ENCODE measurements at places on chromosomes 12 and 14.

- no peak for DNase-seq
Measured at GRCh38 chr12:52629281-52630007, 11.1 kb upstream of the KRT73 start.

DNA sequence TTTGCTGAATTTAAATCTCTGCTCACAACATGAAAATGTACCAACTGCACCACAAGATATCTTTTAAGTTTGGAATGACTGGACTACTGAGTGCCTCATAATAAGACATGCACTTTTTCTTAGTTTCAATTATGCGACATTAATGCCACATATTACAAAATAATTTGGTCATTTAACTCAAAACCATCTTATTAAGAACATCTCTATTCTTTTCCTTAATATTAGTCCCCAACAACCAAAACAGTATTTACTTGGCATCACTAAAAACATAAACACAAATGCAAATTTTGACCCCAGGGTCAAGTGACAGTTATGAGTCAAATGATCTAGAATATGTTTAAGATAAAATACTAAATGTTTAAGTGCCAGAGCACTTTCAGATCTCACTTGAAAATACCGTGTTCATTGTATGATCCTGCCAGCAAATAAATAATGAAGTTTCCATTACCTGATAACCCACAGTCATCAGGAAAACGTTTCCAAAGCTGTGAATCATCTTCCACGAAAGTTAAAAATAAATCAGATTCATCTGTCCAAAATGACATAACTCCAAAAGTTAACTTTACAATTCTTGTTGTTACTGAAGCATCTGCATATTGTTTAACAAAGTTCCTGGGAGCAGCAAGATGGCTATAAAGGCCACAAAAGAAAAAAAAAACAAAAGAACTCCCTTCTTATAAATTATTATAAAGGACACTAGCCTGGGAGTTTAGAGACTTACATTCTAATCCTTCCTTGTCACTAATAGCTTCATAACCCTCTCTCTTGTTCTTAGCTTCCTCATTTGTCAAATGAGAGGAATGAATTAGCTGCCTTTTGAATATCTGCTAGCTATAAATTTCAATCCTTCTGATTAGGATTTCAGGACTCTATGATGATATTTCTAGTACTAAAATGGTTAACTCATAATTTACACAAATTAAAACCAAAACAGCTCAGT is 30.5 kb upstream of the AP4S1 start:
- no peak for DNase-seq

DNA sequence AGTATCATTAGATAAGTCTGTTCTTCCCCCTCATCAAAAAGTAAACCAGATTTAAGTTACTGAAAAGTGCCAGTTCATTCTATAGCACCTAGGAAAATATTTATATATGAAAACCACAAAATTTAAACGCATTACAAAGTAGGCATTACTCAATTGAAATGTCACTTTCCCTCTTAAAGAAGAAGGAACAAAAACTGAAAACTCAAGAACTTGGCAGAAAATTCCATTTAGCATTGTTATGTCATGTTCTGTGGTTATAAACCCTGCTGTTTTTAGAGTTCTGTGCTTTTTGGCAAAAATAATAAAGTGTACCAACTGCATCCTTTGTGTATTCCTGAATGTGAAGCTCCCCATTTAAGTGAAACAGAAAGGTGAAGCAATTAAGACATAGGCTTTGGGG is 3.6 kb downstream of the FGD4 start:
- DNase-seq = no peak

DNA sequence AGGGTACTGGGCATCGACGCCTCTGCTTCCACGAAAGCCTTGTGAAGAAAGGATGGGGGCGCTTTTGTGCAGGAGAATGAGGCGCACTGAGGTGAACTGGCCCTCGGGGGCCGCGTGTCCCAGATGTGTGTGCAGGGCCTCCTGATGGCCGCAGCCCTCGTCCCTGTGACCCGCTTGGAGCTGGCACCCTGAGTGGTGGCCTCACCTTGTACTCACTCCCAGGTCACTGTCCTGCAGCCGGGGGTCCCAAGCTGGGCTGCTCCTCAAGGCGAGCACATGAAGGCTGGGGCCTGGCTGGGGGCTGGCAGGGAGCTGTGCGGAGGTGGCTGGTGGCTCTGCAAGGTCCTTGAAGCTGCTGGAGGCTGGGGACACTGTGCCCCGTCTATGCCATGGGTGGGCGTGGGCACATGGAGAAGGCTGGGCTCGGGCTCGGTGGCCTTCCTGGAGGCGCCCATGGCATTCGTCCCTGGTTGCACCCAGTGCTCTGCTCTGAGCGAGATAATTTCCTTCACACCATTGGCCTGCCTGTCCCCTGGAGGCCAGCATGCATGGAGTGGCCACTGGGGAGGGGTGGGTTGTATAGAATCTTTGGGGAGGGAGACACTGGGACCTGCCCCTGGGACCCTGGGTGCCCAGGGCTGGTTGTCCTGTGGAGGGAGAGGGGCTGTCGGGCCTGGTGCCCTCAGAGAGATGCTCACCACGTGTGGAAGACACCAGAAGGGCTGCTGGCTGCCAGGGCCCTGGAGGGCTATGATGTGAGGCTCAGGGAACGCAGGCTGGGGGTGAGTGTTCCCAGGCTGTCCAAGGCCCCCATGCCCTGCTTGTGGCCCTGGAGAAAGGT is 79.3 kb downstream of the TMEM121 start:
- DNase-seq = no peak

GRCh38 chr12:116892349-116893140 is 11.3 kb upstream of the HRK start:
- no peak for DNase-seq

DNA sequence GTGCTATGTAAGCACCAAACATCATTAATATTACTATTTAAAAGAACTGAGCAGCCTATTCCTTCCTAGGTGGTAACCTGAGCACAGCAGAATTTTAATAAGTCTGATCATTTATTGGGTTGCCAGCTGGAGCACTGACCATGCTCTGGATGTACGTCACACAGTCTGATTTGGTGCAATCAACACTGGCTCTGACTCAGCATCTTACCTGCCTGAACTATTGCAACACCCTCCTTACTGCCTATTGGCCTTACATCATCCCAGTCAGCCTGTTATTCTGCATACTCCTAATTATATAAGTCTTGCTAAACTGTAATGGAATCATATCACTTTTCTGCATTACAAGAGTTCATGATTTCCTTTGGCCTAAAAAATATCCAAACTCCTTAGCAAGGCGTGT is 149.7 kb downstream of the PTPRO start:
- DNase-seq = no peak

GRCh38 chr12:57737467-57738460 is 778 bp downstream of the AGAP2 start:
- DNase-seq = no peak

DNA sequence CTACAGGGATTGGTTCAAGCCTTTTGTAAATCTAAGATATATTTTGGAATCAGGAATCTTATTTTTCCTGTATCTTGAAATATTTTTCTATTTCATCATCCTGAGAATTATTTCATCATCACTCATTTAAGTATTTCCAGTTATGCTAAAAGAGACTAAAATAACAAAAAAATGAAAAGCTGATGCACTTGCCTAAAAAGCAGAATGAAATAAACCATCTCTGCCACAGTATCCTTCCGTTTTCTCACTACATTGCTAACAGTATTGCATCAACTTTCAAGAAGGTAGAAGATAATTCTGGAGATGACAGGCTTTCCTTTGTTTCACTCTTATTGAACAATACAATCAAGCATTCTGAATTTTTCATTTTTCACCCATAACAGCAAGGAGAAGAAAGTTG is 31.1 kb upstream of the EIF5 start:
- no peak for DNase-seq

DNA sequence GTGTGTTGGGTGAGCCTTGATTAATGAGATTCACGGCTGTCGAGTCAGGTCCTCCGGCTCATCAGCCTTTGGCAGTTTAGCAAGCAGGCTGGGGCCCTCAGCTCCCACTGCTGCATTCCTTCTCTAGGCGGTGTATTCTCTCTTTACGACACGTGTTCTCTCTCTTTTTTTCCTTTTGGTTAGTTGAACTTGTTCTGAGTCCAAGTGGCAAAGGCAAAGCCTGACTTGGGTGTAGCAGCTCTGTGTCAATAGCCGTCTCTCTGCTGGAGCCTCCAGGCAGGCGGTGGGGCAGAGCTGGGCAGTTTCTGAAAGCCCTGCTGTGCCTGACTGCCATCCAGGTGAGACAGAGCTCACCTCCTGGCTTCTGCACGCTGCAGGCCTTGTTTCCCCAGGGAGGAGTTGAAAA is 46.6 kb downstream of the SUSD6 start:
- no peak for DNase-seq

DNA sequence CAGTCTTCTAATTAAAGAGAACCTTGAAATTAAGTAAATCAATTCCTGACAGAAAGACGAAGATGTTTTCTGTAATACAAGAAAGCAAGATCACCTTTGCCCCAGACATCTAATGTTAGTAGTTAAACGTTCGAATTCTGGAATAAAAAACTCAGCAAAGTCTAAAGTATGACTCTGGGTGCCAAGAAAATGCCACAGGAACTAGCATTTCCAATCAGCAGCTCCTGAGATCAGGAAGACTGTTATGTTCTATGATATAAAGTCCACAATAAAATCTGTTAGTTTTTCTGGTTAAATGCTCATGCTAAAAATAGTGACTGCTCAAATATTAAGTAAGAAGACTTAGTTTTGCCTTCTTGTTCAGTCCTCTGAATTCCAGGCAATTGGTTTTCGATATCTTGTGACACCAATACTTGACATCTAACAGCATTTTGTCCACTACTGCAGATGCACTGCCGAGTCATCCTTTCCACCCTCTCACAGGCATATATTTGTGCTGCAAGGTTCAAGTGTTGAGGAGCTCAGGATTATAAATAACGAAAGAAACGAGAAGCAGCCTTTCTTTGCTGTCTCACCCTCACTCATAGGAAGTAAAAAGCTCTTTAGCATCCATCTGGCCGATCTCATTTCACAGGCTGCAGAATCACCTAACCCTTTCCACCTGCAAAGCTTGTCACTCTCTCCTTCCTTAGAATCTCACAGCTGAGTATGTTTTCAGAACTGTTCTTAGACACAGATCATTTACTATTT is 32.0 kb downstream of the SSH1 start:
- DNase-seq = no peak

DNA sequence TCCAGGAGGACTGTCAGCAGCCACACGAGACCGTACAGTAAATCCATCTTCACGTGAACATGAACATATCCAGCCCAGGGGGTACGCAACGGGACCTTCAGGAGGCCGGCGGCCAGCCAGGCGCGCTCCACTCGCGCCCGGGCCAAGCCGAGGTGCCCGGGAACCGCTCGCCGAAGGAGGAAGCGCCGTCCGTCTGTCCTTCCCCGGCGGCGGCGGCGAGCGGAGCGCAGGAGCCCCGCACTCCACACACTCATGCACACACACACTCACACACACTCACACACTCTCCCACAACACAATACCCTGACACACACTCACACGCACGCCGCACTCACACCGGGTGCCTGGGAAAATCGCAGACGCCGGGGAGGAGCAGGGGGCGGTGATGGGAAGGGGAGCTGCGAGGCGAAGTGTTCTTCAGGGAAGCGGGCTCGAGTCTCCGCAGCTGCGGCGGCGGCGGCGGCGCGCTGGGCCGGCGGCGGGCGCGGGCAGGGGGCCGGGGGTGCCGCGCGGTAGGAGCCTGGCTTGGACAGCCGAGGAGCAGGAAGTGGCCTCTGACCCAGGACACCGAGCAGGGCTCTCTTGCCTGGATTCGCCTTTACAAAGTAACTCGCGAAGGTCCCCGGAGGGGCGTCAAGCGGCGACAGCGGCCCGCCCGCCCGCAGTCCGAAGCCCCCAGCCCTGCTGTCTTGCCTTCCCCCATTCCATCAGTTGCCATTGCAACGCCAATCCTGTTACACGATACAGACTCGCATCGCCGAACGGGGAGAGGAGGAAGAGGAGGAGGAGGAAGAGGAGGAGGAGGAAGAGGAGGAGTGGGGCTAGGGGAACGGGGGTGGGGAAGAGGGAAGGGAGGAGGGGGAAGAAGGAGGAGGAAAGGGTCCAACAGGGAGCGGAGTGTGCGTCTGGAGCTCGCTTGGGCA is 601 bp downstream of the MDGA2 start:
- peak; percentile 36 for DNase-seq

DNA sequence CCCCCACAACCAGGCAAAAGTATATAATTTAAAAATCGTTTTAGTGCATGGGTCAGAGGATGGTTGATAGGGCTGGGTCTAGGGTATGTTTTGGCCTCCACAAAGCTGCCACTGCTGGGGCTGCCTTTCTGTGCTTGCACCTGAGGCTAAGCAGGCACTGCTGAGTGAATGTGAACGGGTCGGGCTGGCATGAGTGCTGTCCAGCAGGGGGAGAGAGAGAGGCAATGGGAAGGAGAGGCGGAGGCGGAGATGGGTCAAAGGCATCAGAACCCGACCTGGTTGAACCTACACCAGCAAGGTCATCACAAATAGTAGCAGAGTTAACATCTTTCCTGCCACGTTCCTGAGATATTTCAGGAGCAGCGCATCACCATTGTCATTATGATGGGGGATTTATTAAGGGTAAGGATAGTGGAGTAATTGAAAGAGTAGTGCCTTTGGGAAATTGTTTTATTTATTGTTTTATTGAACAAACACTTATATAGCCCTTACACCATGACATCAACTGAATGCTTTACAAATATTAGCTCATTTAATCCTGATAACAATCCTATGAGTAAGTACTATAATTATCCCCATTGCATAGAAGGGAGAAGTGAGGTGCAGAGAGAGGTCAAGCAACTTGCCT is 5.8 kb upstream of the NRXN3 start:
- DNase-seq = peak; percentile 54

DNA sequence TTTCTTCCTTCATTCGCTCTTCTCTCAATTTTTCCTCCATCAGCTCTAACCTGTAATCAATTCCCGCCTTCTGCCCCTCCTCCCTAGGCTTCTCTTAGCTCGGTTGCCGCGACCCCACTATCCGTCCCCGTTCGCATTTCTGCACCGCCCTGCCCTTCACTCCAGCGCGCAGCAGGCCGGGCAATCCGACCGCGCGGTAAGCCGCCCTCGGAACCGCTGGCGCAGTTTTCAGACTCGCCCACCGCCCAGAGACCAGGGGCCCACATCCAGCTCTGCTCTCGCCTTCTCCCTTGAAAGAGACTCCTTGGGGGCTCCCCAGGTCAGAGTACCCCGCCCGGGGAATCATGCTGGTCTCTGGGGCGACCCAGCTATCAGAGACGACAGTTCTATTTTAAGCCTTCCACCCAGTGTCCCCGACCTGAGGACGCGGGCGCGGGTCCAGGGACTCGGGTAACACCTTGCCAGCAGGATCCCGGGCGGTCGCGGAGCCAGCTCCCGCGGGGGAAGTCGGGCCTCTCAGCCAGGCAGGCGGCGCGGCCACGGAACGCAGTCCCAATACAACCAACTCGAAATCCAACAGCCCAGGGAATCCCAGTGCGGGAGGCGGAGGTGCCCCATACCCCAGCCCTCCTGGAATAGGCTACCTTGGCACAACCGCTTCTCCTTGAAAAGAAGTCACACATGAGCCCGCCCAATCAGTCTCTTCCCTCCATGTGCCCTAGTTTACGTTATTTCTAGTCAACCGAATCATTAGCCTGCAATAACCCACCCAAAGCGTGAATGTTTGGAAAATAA is 5.7 kb upstream of the SLC38A4 start:
- DNase-seq = peak; percentile 24

GRCh38 chr12:321606-322326 is 59.1 kb upstream of the SLC6A13 start:
- no peak for DNase-seq

- no peak for DNase-seq
Measured at GRCh38 chr12:113660936-113661335, 189.3 kb upstream of the LHX5 start.

GRCh38 chr12:86445356-86445755 is 189.2 kb upstream of the MGAT4C start:
- DNase-seq = no peak

- peak; percentile 66 for DNase-seq
Measured at GRCh38 chr14:100221533-100222223, 17.3 kb upstream of the YY1 start.

GRCh38 chr14:70108419-70108818 is 80.3 kb downstream of the SLC8A3 start:
- no peak for DNase-seq

Data from neuronal stem cell (in vitro differentiated cells).